ENCODE measurements at places on chromosomes 6 and 20.

- no peak for DNase-seq
Measured at GRCh38 chr6:150720774-150721233, 121.1 kb downstream of the PLEKHG1 start.

- DNase-seq = no peak
Measured at GRCh38 chr20:64150756-64151632, 13.3 kb upstream of the MYT1 start.

GRCh38 chr6:136501514-136501913 is 48.7 kb downstream of the MAP7 start:
- DNase-seq = no peak

DNA sequence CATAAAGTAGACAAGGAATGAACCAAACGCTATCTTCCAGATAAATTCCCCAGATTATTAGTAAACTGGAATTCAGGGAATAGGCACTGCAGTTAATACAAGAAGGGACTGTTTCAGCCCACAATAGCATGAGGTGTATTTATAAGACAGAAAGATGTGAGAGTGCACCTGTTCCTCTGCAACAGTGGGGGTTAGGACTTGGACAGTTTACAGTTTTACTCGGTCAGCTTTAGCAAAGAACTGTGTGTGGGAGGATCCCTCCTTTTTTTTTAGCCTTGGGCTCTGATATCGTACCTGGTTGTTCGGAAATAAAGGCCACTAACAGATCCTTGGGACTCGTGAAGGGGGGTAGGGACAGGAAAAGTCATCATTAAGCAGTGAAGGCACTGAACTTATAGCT is 2.0 kb upstream of the MYLIP start:
- no peak for DNase-seq

GRCh38 chr6:134472661-134473060 is 154.7 kb upstream of the SGK1 start:
- DNase-seq = no peak

Data from MG63 (cell line).